ENCODE measurements at places on chromosomes 13 and 19.

DNA sequence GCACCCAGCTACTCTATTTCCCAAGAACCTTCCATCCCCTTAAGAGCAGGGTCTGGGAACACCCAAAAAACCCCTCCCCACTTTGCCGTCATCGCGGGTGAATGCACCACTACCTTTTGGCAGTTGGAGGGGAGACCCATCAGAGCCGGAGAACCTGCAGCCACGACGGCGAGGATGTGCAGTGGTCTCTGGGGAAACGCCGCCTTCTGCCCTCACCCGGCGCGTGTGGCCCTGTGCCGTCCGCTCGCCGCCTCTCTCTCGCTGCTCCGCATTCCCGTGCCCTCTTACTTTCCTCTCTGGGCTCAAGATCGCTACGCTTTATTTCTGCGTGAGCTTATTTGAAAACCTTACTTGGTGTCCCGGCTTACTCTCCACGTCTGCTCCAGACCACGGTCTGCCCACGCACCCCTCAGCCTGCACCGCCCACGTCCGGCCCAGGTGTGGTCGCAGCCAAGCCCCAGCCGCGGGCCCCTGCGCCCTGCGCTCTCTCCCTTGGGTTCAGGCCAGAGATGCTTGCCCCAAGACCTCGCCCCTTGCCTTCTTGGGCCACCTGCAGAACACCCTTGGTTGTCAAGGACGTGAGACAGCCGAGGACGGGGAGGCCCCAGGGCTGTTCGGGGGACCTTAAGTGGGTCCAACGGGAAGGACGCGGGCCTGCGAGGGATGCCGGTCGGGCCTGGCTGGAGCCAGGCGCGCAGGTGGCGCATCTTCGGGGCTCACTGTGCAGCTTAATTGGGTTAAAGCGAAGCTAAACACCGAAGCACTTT lies 2.0 kb upstream of the MAB21L1 start:
- DNase-seq = no peak

DNA sequence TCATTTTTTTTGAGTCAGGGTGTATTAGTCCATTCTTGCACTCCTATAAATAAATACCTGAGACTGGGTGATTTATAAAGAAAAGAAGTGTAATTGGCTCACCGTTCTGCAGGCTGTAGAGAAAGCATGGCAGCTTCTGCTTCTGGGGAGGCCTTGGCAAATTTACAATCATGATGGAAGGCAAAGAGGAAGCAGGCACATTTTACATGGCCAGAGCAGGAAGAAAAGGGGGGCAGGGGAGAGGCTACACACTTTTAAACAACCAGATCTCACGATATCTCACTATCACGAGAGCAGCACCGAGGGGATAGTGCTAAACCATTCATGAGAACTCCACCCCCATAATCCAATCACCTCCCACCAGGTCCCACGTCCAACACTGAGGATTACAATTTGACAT lies 44.5 kb upstream of the MIR17HG start:
- DNase-seq = no peak

DNA sequence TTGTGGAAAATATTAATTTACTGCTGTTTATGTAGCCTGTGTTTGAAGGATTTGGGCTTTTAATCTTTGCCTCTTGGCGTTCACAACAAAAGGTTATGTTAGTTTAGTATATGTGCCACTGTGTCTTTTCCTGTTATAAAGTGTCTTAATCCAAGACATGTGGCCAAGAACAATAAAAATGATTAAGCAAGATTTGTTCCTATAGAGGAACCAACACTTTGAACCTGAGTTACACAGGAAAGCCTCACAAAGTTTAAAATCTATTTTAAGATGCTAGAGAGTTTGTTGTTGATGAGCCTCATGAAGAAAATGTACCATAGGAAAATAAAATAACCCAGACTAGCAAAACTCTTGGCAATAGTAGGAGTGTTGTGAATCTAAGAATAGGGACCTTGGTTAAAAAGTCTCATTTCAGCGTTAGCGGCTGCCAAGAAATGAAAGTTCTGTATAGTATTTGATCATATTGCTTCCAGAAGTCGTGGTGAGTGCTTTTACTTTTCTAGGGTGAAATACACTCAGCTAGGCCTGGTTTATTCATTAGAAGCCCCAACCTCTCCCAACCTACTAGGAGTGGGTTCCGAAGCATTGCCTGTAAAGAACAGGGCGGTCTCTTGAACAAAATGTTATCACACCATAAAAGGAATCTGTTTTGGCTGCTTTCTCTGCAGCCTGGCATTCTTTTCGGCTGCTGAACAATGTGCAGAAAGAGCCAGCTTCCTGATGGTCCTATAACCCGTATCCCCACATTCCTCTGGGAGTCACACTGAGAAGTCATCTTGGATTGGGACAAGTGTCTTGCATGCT lies 102.6 kb downstream of the LRCH1 start:
- DNase-seq = no peak

DNA sequence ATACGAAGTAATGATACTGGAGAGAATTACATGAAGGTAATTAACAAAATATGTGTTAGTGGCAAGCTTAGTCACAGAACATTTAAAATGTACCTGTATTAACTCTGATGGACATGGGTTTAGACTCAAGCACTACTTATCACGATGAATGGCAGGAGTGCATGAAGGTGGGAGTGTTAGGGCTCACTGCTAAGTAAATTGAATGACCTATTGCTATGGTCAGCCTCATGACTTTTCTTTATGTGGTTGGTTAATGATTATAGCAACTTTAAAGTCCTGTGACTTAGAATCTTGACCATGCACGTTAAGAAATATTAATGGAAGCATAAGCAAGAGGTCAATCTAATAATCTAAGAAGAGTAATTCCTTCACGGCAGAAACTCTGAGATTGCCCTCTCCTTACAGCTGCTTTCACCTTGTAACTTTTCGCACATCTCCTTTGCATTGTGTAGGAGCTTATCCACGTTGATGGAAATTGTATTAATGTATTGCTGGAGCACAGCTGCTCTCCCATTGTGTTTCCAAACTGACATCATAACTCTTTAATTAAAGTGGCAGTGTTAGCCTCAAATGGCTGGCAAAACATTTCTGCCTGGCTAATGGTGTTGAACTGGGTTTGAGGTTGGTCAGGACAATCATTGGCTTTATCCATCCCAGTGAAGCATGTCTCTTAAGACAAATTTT lies 114.5 kb downstream of the RXFP2 start:
- DNase-seq = no peak

DNA sequence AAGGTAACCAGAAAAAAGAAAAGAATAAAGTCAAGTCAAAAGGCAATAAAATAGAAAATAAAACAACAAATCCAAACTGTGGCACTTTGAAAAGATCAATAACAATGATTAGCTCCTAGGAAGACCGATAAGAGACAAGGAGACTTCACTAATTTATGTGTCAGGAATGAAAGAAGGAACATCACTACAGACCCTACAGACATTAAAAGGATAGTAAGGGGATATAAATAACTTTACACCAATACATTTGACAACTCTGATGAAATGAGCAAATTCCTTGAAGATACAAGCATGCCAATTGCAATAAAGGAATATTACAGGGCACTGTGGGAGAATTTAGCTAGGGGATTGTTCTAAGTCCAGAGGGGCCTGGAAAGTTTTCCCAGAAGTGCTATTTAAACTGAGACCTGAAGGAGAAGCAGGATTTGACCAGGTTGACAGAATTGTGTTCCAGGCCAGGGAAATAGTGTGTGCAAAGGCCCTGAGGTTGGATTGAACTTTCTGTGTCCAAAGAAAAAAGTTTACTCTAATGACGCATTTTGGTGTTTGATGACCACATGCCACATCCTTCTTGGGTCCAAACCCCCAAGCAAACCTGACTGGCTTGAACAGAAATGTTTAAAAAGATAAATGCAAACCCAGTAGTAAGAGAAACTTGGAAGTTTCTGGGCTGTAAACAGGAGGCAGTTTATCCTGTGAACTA lies 1.6 kb upstream of the C19orf38 start:
- DNase-seq = no peak

DNA sequence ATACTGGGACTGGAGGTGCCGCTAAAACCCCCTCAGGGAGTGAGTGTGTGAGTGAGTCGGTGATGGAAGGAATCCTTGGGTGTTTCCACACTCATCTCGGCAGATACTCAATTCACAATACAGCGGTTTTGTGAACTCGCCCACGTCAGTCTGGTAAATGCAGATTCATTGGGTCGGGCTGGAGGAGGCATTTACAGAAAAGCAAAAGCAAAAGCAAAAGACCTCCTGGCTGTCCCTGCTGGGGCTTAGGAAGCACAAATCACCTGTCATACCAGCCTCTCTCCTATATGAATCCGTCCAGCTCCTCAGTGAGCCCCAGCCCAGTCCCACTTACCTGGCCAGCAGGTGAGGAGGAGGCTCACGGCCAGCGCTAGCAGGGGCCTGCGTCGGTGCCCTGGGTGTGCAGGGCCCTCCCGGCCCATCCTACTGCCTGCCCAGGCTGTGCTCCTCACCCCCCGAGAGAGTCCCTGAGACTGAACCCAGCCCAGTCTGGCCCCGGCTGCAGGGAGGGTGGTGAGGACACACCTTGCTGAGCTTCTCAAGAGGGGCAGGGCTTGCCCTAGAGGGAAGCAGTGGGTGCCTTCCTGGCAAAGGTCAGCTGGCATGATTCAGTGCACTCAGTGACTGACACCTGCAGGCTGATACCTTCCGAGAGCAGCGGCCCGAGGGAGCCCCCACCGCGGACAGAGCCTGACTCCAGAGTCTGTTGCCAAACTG lies at the start of gene MUC16:
Gene MUC16, minus strand, starts transcription at position 475 of the 717 bp plus-strand sequence.
- no peak for DNase-seq

DNA sequence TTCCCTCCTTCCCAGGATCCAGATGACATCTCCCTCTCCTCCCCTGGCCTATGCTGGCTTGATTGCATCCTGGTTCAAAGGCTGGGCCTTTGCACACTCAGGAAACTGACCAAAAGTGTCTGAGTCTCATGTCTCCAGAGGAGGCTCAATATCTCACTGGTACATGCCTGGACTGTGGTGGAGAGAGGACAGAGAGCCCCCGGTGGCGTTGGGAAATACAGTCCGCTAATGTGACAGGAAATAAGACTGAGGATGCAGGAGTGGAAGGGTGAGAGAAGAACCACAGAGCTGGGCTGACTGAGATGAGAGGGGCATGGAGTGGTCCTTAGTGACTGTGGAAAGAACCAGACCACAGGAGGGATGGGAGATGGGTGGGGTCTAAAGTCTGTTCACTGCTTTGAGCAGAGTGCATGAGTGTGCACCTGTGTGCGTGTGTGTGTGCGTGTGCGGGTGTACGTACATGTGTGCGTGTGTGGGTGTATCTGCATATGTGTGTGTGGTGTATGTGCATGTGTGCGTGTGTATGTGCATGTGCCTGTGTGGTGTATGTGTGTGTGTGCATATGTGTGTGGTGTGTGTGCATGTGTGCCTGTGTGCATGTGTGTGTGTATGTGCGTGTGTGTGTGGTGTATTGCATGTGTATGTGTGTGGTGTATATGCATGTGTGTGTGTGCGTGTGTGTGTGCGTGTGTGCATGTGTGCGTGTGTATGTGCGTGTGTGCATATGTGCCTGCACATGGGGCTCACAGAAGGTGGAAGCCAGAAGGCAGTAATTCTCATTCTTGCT lies 1.9 kb downstream of the SIGLEC5 start:
- no peak for DNase-seq

- no peak for DNase-seq
Observed at GRCh38 chr13:113552079-113552478, 32.5 kb upstream of the TFDP1 start.

DNA sequence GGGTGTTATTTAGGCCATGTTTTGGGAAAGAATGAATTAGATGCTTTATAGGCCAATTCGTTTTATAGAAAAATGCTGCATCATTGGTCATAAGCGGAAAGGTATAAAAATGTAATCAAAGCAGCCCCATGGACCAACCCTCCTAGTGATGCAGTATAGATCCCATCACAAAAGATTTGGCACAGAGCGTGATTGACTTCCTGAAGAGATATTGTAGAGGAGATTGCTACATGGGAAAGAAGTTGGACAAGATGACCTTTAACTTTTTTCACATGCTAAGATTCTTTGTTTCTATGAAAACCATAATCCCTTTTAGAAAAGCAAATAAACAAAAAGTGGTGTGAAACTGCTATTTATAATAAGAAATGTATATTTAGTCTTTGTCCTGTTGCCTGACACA lies 136.5 kb upstream of the FNDC3A start:
- DNase-seq = no peak

- no peak for DNase-seq
Observed at GRCh38 chr13:95231393-95231792, 69.9 kb downstream of the ABCC4 start.

DNA sequence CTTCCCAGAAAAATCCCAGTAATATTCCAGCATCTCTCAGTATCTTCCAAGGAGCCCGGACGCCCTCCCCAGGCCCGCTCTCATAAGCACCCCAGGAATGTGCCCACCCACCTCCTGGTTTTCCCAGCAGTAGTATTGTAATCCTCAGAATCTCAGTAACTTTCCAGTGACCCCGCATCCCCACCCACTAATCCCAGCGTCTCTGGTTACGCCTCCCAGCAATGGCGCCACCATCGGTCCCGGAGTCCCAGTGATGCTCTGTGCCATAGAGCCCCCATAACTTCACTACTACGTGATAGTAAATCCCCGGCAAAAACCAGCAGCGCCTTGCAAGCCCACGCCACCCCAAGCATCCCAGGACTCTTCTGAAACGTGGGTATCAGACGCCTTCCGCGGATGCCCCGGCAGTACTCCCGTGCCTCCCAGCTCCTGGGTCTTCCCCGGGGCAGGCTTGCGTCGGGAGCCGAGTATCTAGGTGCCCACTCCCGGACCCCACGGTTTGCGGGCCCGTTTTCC lies 928 bp upstream of the PNPLA6 start:
- DNase-seq = peak; percentile 47

DNA sequence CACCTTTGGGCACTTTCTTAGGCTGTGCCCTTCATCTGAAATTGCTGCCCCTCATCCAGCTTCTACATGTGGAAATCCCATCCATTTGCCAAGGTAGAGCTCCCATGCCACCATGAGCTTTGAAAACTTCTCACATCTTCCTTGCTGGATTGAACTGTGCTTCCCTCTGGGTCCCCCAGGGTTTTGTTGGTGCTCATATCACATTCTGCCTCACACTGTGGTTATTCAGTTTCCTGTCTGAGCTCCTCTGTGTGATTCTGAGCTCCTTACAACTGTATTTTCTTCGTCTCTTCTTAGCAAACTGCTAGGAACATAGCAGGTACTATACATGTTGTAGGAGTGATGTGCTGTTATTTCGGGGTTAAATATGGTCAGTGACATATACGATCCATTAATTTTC lies 74.9 kb upstream of the KL start:
- no peak for DNase-seq

- peak; percentile 83 for DNase-seq
Observed at GRCh38 chr19:35269438-35270117, 816 bp downstream of the USF2 start.

DNA sequence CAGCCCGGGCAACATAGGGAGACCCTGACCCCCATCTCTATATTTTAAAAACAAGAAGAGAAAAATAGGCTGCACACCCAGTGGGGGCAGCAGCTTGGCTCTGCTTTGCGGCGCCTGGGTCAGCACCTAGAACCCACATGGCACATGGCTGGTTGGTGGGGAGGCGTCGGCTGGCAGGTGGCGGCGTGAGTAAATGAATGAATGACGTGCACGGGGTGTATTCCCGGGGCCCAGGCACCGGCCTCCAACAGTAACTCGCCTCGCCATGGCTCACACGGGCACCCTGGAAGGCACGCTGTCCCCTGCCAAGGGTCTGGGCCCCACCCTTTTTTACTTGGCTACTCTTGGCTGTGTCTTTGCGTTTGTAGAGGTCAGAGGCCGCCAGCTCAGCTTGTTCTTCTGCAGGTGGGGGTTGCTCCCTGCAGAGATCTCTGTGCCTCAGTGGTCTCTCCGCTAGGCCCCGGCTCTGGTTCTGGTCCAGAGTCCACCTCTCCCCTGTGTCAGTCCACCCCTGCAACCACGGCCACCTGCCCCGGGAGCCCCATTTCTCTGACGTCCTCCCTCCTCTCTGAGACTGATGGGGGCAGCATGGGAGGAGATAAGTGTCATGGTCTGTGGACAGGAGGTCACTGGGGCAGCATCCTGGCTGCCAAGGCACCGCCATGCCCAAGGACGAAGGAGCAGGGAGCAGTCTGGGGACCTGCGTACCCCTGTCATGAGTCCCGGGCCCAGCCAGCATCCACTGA lies 5.6 kb downstream of the FZR1 start:
- no peak for DNase-seq
